ENCODE measurements at places on chromosomes 1 and 21.
A peak's percentile ranks its signal among the peaks of the same experiment; 100 is the strongest.

GRCh38 chr1:221509575-221510355 is 232.1 kb downstream of the DUSP10 start:
- no peak for DNase-seq

- DNase-seq: no peak
Observed at GRCh38 chr1:59880735-59881134, 45.8 kb downstream of the CYP2J2 start.

DNA sequence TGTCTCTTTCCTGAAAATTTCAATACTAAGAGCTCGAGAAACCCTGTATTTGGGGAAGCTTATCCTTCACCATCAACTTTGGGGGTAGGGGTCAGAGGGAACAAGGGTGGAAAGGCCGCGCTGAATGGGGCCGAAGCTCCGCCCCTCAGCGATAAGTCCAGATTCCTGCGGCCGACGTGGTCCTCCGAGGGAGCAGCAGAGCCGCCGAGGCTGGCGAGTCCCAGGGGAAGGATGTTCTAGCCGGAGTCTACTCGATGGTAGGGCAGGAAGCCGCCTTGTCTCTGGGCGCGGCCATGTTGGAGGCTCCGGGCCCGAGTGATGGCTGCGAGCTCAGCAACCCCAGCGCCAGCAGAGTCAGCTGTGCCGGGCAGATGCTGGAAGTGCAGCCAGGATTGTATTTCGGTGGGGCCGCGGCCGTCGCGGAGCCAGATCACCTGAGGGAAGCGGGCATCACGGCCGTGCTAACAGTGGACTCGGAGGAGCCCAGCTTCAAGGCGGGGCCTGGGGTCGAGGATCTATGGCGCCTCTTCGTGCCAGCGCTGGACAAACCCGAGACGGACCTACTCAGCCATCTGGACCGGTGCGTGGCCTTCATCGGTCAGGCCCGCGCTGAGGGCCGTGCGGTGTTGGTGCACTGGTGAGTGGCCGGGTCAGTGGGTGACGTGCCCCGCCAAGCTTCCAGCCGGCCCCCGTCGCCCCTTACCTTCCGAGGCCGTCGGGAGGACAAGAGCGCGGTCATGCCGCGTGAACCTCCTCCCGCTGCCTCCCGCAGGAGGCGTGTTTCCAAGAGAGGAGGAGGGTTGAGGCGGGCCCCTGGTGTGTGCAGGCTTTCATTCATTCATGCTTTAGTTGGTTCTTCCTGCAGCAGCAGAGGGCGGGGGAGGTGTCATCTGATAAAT is at the start of gene DUSP12:
TSS of gene DUSP12 (plus strand) at position 278 of the 899 bp plus-strand sequence. CDS start at position 294, 16 bp downstream.
- DNase-seq: peak; percentile 80

DNA sequence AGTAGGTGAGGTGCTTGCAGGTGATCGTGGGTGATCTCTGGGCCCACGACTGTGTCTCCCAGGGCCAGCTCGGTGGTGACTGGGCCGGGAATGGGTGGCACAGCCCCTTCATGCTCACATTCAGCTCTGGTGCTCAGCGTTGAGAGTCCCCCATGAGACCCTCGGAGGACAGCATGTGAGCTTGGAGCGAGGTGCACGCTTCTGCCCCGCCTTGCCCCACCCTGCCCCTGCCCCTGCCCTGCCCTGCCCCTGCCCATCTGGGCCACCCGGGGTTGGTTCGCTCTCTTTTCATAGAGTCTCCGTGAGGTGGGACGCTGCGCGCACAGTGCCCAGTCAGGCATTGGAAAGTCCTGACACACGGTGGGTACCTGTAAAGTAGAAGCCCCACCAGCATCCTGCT is 75.3 kb upstream of the ACTL8 start:
- DNase-seq: no peak

DNA sequence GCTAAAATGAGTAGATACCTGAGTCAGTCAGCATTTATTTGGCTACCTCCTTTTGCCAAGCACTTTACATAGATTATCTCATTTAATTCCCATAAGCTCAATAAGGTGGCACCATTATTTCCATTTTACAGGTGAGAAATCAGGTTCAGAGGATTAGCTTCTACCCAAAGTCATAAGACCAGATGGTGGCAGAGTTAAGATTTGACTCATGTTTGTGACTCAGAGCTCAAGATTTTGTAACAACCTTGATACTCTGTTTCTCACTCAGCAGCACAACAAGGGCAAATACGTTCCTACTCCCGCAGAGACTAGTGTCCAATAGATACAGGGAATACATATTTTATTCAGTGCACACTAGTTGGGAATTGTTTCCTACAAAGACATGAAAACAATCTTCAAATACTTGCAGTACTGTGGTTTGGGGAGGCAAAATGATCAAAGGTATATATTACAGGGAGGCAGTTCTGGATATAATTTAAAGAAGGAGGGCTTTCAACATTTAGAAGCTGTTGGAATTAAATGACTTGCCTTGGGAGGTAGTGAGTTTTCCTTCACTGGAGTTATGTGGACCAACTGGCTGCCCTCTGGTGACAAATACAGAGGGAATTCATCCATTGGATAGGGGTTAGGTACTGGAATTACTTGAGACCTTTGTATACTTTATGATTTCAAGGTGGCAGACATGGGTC is 3.6 kb downstream of the LEPR start:
- DNase-seq: no peak

DNA sequence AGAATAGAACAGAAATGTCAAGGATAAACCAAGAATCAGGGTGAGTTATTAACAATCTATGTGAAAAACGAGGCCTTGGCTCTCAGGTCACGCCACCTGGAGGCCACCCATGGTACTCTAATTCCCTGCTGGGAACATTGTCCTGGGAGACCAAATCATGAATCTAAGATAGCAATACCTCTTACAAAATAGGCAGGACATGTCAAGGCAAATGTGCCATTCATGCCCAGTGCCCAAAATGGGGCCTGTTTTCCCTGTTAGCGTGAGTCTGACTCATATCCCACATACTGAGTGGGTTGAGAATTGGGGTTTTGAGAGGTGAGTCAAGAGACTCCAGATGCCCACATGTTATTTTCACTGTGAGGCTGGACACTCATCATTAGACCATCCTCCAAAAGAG is 380.8 kb downstream of the HHIPL2 start:
- DNase-seq: no peak

DNA sequence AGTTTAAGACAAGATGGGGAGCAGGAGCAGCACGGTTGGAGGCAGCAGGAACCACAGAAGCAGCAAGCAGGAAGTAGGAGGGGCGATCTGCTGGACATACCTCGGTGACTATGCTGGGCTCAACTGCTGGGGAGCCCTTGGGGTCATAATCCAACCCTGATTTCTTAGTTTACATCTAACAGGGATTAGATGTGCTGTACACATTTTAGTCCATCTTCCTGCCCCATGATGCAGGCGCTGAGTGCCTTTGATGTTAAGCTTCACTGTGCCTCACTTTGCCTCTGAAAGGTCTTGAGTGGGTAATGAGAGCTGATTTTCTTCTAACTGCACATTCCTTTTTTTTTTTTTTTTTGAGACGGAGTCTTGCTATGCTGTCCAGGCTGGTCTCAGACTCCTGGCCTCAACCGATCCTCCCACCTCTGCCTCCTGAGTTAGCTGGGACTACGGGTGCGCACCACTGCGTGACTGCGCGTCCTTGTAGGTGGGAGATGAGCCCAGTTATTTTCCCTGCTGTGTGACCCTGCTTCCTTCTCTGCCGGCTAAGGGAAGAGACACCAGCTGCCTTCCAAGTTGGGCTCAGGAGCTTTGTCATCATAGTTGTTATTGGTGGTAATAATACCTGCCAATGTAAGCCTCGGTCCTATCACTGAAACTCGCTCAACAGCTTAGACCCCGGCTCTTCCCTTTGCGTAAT is 1.1 kb upstream of the RCAN3 start:
- peak; percentile 28 for DNase-seq

DNA sequence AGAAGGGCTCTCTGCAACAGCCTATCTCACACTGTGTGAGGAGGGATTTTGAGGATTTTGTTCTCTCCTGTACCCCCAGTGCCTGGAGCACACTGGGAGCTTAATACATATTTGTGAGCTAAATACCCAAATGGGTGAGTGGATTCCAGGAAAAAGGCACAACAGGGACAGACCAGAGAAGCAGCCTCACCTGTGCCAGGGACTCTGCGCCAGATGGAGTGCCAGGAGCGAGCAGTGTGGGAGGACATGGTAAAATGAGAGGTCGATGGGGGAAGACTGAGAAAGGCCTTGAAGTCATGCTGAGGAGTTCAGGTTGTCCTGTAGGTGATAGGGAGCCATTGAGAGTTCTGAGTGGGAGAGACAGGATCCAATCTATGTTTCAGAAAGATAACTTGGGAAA is 11.0 kb upstream of the KCNA2 start:
- DNase-seq: no peak

DNA sequence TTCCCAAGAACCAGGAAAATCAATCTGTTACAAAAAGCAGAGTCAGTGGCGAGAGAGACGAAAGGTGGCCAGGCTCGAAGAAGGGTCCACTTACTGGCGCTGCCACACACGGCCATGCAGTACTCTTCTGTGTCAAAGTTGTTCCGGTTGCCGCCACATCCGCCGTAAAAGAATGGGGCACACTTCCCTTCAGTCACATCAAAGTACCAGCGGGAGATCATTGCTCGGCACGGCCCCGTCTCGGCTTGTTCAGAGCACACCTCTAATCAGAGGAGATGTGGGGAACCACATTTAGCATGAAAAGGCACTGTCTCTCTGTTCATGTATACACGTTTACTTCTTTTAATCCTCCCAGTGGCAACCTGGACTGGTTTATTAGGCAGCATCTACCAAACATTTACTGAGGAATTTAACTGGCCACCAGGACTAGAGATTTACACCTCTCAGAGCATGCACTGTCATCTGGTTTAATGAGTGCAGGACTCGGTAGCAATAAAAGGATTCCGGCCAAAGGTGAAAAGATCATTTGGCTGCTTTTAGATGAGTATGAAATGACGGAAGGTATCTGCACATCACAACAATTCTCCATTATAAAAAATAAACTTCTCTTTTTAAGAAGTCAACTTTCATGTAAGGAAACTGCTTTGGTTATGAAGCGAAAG is 170.5 kb downstream of the APP start:
- DNase-seq: no peak

- no peak for DNase-seq
Observed at GRCh38 chr1:72018562-72018961, 263.8 kb downstream of the NEGR1 start.

- no peak for DNase-seq
Observed at GRCh38 chr1:238628110-238628509, 737.4 kb upstream of the ZP4 start.

- no peak for DNase-seq
Observed at GRCh38 chr21:34582506-34583150, 32.3 kb downstream of the RCAN1 start.

DNA sequence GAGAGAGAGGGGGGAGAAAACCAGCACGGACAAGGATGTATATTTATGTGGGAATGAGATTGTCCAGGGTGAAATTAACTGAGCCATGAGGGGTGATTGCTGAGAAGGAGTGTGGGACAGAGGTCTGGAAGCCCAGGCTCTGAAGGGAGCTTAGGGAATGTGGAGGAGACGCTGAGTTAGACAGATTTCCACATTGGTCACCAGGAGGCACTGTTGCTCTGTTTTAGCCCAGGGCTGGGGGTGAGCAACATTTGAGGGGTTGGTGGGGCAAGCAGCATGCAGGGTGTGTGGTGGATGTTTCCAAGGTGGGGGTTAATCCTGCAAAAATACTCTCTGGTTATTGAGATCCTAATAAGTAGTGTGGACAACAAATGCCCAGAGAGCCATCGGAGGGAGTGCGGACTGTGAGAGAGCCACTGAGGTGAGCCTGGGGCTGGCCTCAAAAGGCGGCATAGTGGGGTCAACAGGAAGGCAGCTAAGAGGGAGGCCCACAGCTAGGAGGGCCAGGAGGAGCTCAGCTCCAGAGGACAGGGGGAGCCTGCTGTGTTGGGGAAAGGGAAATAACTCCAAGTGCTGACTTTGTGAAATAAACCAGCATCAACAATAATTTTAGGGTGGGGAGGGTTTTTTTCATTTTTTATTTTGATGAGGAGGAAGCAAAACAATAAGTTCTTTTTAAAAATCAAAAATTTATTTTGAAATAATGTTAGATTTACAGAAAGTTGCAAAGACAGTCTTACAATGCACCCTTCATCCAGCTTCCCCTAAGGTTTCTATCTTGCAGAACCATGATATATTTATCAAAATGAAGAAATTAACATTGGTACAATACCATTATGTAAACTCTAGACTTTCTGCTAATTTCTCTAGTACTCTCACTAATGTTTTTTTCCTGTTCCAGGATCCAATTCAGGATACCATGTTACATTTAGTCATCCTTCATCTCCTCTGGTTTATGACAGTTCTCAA is 82.8 kb upstream of the CD34 start:
- DNase-seq: no peak

- DNase-seq: no peak
Observed at GRCh38 chr1:98296681-98297080, 364.8 kb upstream of the SNX7 start.

GRCh38 chr1:104380003-104380402 is 630.3 kb downstream of the AMY1C start:
- DNase-seq: no peak

GRCh38 chr1:165143437-165144065 is 213.0 kb downstream of the LMX1A start:
- DNase-seq: no peak

DNA sequence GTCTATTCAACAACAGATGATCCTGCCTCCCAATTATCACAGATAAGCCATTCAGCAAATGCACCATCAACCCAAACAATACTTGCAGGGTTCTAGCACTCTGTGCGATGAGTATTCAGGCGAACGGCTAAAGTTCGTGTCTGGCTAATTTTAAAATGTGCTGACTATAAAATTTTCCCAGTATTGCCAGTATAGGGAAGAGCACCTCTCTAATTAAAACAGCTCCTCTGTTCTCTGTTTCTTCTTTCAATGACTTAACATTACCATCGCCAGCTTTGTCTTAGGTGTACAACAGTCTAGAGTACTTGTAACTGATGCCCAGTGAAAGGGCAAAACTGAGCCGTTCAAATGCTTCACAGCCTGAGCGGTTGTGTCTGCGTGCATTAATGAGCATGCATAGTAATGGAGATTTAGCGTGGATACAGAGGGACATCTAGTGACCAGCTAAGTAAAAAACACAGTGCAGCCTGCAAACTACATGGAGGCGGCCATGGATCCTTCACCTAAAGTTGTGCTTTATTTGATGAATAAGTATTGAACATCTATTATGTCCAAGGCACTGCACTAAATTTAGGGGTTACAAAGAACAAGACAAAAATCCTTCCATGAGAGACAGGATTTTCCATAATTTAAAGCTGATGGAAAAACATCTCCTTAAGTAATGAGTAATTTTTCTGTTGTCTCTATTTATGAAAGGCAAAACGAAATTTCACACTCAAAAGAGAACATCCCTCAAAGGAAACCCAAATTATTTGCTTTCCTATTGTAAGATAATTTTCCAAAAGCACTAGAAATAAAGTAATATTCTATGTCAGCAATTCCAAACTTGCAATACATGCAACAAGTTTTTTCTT is 120.0 kb downstream of the SETD4 start:
- DNase-seq: no peak

GRCh38 chr1:52633291-52633754 is 355 bp downstream of the SHISAL2A start:
- peak; percentile 16 for DNase-seq
